Ureter (tissue), 1 donor: ENCODE measurements at places on chromosomes 11 and 22. TPM values are rescaled to one million over a fixed set of nuclear protein-coding genes. Genes with fewer than 3 reads are reported as not detected.

DNA sequence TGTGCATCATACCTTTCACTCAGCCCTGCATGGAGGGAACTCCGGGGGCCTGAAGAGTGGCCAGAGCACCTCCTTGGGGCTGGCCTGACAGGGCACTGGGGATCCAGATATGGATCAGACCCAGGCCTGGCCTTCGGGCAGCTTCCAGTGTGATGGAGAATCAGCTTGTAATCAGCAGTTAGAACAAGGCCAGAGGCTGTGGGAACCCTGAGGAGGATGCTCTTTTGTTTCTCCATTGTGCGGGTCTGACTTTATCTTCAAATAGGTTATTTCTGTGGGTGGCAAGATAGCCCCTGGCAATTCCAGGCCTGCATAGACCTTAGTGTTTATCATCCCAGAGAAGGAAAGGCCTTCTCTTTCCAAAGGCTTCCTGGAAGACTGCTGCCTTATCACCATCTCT is 12.3 kb downstream of the DGAT2 start:
- no peak for DNase-seq

The APOBEC3C gene
- 41.4 TPM for total RNA-seq

The SYT8 gene
- 159 TPM for total RNA-seq

DNA sequence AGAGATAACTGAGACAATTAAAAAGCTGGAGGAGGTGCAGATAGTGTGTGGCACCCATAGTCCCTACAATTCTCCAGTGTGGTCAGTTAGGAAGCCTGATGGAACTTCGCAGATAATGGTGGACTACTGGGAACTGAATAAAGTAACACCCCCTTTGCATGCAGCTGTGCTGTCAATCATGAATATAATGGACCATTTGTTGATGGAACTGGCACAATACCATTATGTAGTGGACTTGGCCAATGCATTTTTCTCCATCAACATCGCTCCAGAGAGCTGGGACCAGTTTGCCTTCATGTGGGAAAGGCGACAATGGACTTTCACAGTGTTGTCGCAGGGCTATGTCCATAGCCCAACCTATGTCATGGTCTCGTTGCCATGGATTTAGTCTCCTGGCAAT is 324.2 kb downstream of the TMEM135 start:
- DNase-seq, result no peak

DNA sequence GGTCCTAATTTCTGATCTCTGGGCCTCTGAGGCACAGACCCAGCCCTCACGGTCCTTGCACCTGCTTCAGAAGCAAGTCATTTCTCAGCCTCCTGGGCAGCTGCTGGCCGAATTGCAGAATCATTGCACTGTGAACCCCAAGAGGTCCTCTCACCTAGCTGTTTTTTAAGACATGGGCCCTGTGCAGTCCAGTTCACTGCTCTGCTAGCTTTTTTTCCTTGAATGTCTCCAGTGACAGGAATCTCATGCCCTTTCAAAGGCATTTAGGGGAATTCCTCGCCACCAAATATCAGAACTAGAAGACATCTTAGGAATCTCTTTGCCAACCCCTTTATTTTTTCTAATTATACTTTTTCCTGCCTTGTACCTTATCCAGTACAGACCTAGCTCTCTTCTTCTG is 35.6 kb upstream of the TP53I11 start:
- no peak for DNase-seq

The SMC1B gene
- 0.21 TPM for total RNA-seq

DNA sequence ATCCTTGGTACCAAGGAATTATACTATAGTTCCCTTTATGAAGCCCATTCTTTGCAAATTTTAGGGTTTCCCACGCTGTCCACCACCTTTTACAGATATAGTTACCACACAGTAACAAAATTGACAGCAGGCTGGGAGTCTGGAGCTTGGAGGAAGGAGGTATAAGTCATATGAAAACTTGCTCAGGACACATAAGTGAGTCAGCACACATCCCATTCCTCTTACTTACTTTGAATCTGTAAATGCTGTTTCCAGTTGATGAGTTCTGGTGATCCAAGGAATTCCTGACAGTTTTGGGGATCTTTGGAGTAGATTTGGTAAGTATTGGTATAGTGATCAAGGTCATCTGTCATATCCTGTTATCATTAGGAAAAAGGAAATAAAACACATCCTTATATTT is 19.2 kb downstream of the GLYAT start:
- DNase-seq, result no peak

The SCGB1D2 gene
- not detected for total RNA-seq

- no peak for DNase-seq
Measured at GRCh38 chr11:35318977-35319925, 100.1 kb downstream of the SLC1A2 start.

- DNase-seq, result no peak
Measured at GRCh38 chr11:116042146-116042545, 537.9 kb upstream of the CADM1 start.

The OR1S2 gene
- total RNA-seq, result not detected

The ANO1 gene
- total RNA-seq, result 75.5 TPM

The PISD gene
- 68.0 TPM for total RNA-seq

The GALNT18 gene
- total RNA-seq, result 13.3 TPM

GRCh38 chr11:128039140-128040021 is 548.0 kb downstream of the ETS1 start:
- peak; percentile 50 for DNase-seq

GRCh38 chr11:110086892-110087309 is 6.3 kb upstream of the ZC3H12C start:
- no peak for DNase-seq

The FOLR2 gene
- total RNA-seq, result 4.5 TPM

DNA sequence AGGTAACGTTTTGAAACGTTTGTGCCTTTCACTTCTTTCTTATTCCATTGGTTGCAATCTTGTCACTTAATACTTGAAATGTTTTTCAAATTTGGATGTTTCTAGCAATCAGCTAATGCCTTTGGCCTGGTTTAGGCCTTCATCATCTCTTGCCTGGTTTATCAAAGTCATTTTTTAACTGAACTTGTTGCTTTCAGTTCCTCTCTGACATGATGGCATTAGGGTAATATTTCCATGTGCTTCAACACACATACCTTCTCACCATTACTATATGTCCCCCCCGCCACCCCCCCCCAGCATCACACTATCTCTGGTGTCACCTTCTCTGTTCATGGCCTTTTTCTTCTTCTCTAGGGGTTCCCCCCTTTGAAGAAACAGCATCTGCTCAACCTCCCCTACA is 1.5 kb upstream of the SYT9 start:
- DNase-seq, result no peak

GRCh38 chr11:10309163-10310093 is 4.6 kb downstream of the ADM start:
- DNase-seq, result peak; percentile 80

The VWCE gene
- total RNA-seq, result 4.1 TPM

The TENM4 gene
- total RNA-seq, result 2.4 TPM
